ENCODE measurements at places on chromosomes 7 and 10. TPM values are rescaled to one million over a fixed set of nuclear protein-coding genes. Genes with fewer than 3 reads are reported as not detected.

- DNase-seq, result no peak
These were observed 39.9 kb upstream of the WNT16 start for GRCh38 chr7:121288894-121289293.

DNA sequence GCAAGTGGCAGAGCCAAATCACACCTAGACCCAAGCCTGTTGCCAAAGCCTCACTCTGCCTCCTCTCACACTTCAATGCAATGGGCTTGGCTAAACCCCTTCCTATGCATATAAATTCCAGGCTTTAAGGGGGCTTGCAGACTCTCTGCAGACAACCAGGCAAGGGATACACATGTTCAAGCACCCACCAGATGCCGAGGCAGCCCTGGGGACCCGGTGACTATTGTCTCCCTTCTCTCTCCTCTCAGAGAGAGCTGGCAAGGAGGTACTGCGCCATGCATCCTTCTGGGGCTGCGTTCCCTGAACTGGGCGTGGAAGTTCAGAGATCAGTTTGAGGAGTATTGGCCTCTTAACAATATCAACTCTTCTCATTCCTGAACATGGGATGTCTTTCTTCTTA, 131.2 kb downstream of the ARHGAP22 start:
- no peak for DNase-seq

DNA sequence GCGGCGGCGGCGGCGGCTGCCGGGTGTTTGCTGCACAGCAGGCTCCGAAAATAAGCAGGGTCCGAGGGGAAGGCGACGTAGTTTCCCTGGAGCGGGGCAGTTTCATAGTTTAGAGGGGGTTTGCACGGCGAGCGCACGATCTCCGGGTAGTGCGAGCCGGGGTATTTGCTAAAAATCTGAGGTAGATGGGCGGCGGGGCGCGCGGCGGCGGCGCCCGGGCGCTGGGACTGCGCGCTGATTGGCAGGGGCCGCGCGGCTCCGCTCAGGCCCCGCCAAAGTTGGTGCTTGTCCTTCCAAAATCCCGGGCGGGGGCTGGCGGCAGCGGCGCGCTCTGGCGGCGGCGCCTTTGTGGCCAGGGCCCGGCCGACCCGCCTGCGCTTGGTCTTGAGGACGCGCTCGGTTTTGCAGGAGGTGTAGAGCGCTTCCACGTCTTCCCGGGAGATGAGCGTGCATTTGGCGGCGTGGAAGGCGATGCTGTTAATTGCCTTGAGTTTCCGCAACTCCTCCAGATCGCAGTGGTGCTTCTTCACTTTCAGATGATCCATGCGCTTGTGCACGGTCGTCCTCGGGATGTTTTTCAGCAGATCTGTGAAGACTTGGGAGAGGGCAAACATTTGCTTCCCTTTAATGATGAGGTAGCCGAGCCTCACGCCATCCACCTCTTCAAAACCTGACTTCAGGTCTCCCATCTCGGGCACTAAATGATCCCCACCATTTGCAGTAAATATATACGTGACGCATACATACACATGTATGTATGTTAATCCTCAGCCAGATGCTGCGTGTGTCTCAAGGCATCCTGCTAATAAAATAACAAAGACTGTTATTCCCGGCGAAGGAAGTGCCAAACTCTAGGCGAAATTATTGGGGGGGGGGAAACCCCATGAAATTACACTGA, 8.1 kb downstream of the SKIDA1 start:
- peak; percentile 36 for DNase-seq

GRCh38 chr10:91587710-91588638, 44.9 kb downstream of the PPP1R3C start:
- no peak for DNase-seq

- DNase-seq, result no peak
These were observed 122.5 kb downstream of the SLC25A13 start for GRCh38 chr7:96199421-96199820.

DNA sequence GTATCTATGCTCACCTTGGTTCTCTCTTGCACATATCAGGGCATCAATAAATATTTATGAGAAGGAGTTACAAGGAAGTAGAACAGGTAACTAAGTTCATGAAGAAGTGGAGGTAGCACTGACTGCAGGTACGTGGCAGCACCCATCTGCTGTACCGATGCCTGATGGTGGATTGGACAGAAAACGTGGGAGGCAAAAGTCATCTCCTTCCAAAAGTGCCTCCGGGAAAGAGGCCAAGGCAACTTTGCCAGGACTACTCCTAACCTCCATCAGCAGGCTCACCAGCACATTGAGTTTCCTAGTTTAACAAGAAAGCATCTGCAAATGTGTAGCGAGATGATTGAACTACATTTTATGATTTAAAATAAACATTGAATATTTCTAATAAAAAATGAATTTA, 248.8 kb downstream of the ANKRD7 start:
- no peak for DNase-seq

- DNase-seq, result no peak
These were observed 34.4 kb downstream of the ASAH2 start for GRCh38 chr10:50216894-50217293.

Gene BICC1
- 0.04 TPM for total RNA-seq

Gene HYAL4
- not detected for total RNA-seq

Gene EBLN1
- total RNA-seq, result not detected

Gene NUTM2B
- total RNA-seq, result 0.94 TPM

Gene ANXA8L1
- total RNA-seq, result not detected

Gene SPDYE2B
- total RNA-seq, result not detected
